Hematopoietic multipotent progenitor cell treated with erythropoietin and hydrocortisone succinate and interleukin-3 and kit ligand, for 6 days (in vitro differentiated cells): ENCODE measurements at places on chromosomes 3 and 15.

DNA sequence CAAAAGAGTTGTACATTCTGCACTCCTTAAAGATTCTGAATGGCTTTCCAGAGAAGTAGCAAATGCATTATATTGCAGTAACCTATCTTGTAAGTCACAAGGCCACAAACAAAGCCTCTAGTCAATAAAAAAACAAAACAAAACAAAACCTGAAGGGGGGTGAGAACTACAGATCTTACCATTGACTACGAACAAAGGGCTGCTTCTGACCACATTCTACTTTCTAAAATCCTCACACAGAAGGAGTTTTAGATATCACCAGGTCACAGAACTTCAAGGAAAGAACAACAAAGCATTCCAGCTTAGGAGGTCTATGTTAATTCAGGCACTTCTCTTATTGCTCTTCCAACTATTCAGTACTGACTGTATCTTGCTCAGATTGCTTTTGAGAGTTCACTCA lies 343.0 kb downstream of the ZBTB20 start:
- DNase-seq, result no peak

GRCh38 chr3:170566413-170566812 lies 19.5 kb downstream of the SLC7A14 start:
- DNase-seq, result no peak

GRCh38 chr3:16026753-16027152 lies 147.7 kb upstream of the GALNT15 start:
- no peak for DNase-seq

- DNase-seq, result no peak
Measured at GRCh38 chr15:32982001-32982400, 212.5 kb downstream of the FMN1 start.

DNA sequence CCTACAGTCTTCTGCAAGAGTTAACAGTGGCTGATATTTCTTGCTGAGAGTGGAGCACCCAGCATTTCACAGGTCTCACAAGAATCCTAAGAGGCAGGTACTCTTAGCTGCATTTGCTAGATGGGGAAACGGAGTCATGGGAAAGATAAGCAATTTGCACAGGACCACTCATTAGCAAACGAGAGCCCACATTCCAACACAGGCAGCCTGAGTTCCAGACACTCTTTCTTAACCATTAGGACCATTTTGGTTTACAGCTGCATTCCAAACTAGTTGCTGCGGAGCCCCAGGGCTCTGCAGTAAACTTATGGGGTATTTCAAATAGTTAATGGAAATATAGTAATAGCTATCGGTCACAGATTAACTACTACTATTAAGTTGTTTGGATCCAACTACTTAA lies 42.5 kb downstream of the LYZL4 start:
- DNase-seq, result no peak

GRCh38 chr3:100170486-100170885 lies 56.2 kb upstream of the FILIP1L start:
- no peak for DNase-seq
